Germinal center (tissue), 1 donor: ENCODE measurements at places on chromosomes 1 and 21.
A peak's percentile ranks its signal among the peaks of the same experiment; 100 is the strongest.

DNA sequence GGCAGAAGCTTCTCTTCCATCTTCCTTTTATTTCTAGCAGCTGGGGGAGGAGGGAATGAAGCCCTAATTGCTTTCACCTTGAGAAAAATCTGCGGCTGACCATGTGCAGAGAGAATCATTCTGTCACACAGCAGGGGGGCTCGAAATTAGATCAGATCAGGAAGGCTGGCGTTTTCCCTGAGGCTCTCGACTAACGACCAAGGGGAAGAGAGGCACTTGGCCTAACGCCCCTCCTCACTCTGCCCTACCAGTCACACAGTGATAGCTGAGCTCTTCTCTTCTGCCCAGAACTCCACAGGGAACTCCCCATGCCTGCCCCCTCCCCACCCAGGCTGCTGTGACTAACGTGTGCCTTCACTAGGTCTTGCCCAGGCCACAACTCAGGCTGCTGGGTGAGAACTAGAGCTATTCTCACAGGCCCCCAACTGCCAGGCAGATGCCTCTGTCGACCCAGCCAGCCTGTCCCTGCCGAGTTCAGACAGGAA lies 26.5 kb upstream of the KHDRBS1 start:
- no peak for DNase-seq

DNA sequence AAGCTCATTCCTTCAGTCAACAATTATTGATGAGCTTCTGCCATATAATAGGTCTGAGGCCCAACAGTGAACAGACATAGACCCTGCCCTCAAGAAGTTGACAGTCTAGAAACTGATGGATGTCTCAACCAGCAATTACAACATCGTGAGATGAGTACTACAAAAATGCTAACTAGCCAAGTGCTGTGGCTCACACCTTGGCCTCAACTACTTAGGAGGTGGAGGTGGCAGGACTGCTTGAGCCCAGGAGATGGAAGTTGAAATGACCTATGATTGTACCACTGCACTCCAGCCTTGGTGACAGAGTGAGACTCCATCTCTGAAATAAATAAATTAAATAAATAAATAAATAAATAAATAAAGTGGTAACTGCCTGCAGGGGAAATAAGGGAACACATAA lies 11.7 kb upstream of the PTP4A2 start:
- DNase-seq = no peak

GRCh38 chr21:34732388-34732821 lies 63.6 kb downstream of the CLIC6 start:
- DNase-seq = no peak

- DNase-seq = peak; percentile 45
These were observed at the start of gene NPR1 for GRCh38 chr1:153678519-153679336. TSS of gene NPR1 (plus strand) at chr1:153678688. CDS start at chr1:153679109, 421 bp downstream.

GRCh38 chr1:206508130-206508889 lies 979 bp downstream of the RASSF5 start:
- DNase-seq = no peak

DNA sequence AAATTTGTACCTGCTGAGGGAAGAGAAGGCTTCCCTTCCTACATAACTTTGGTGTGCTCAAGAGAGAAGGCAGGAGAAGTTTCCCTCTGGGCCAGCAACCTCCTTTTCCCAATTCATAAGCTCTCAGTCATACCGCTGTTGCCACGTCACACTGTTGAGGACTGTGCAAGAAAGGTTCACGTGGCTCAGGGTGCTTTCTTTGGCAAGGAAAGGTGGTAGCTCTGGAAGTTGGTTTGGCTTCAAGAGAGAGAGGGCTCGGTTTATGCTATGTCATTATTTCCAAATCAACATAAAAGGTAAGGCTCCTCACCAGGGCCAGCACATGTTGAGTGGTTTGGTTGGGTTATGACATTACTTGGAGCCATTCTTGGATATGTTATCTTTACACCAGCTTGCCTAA lies 77.3 kb downstream of the TNFSF18 start:
- DNase-seq = no peak

GRCh38 chr21:43917515-43918384 lies 52.7 kb downstream of the AGPAT3 start:
- no peak for DNase-seq

- no peak for DNase-seq
These were observed 68.7 kb downstream of the HIVEP3 start for GRCh38 chr1:41850029-41850428.

DNA sequence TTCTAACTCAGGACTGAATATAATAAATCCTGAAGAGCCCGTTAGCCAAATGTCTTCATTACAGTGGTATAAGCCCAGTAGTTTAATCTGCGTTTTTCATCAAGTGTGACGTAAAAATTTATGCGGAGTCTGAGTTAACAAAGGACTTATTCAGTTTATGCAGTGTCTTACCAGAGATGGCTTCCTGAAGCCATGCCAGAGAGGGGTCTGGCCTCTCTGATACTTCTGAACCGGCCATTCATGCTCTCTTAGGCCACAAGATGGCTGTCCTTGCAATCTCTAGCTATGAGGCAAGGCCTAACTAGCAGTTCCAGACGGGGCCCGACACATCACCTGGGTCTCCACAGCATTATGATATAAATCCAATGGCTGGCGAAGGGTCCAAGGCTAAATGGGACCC lies 101.4 kb downstream of the TEX35 start:
- DNase-seq = no peak

- DNase-seq = no peak
These were observed 5.6 kb downstream of the HYI start for GRCh38 chr1:43447891-43448708.
